ENCODE measurements at places on chromosomes 7 and 10. TPM values are rescaled to one million over a fixed set of nuclear protein-coding genes. Genes with fewer than 3 reads are reported as not detected.

- no peak overlapping the region for H3K27ac ChIP-seq
- H3K36me3 ChIP-seq: no peaks in the 10 kb centered on the region
- no peak for DNase-seq
- no peaks in the 10 kb centered on the region for H3K4me1 ChIP-seq
- no peak overlapping the region for H3K4me3 ChIP-seq
These were observed 7.5 kb upstream of the ARHGAP22 start for GRCh38 chr10:48612236-48612943.

- DNase-seq: peak; percentile 49
- H3K36me3 ChIP-seq: no peaks in the 10 kb centered on the region
- peaks cover 28% of the 10 kb centered on the region for H3K4me1 ChIP-seq
- H3K4me3 ChIP-seq: no peak overlapping the region
- H3K27me3 ChIP-seq: no peaks in the 10 kb centered on the region
- H3K27ac ChIP-seq: peak overlapping the region; percentile 83
These were observed 82.1 kb upstream of the PDGFA start for GRCh38 chr7:601595-602340.

DNA sequence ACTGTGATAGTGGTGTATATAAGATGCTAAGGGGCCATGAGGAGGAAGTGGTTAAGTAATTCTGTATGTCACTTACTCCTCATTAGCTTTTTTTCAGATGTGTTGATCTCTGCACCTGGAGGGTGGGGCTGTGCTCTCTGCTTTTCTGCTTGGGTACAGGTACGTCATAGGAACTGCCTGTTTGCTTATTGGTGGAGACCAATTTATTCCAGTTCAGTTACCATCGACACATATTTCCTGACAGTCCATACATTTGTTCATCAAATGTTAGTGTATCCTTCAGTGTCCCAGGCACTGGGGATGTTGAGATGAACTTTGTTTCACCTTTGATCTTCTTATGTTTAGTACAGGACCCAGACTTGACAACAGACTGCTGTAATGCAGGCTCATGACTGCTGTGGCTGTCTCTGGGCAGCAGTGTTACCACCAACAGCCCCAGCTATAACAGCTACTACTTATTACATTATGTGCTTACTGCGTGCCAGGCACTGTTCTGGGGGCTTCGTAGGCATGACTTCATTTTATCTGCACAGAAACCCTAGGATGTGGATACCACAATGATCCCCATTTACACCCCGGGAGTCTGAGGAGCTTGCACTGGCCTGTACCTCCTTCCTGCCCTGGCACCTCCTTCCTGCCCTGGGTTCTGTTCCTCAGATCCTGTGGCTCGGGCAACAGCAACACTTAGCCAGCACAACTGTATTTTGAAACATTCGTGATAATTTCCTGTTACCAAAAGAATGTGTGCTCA is 87.4 kb downstream of the BUB3 start:
- peak overlapping the region; percentile 38 for H3K27ac ChIP-seq
- H3K27me3 ChIP-seq: no peaks in the 10 kb centered on the region
- no peaks in the 10 kb centered on the region for H3K4me1 ChIP-seq
- H3K36me3 ChIP-seq: no peaks in the 10 kb centered on the region
- no peak overlapping the region for H3K4me3 ChIP-seq
- DNase-seq: no peak

DNA sequence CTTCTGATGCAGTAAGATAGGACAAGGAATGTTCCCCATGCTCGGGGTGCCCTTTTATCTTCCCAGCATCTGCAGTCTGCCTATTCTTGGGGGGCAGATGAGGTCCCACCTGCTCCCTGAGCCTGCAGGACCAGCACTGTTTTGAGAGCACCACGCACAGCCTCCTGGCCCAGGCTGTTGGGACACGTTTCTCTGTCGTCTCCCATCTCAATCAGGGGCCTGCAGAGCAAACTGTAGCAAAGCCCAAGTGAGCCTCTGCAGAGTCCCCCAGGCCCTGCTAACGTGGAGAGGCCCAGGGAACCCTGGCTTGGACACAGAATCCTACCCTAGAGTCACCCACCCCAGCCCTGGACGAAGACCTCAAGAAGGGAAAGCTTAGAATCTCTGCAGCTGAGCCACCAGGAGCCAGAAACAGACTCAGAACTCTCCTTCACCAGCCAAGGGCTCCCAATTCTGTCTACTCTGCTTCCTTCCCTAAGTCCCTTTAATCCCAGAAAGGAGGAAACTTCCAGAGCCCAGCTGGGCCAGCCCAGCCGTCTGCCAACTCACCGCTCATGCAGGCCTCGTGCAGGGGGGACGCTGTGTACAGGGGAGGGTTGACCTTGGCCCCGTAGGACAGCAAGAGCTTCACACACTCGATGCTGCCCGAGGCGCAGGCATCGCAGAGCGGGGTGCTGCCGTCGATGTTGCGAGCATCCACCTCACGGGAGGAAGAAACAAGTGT is 15.6 kb downstream of the ASB13 start:
- H3K4me3 ChIP-seq: no peak overlapping the region
- peaks cover 8% of the 10 kb centered on the region for H3K4me1 ChIP-seq
- H3K27ac ChIP-seq: peak overlapping the region; percentile 38
- H3K36me3 ChIP-seq: peaks cover 52% of the 10 kb centered on the region
- H3K27me3 ChIP-seq: no peaks in the 10 kb centered on the region
- no peak for DNase-seq

DNA sequence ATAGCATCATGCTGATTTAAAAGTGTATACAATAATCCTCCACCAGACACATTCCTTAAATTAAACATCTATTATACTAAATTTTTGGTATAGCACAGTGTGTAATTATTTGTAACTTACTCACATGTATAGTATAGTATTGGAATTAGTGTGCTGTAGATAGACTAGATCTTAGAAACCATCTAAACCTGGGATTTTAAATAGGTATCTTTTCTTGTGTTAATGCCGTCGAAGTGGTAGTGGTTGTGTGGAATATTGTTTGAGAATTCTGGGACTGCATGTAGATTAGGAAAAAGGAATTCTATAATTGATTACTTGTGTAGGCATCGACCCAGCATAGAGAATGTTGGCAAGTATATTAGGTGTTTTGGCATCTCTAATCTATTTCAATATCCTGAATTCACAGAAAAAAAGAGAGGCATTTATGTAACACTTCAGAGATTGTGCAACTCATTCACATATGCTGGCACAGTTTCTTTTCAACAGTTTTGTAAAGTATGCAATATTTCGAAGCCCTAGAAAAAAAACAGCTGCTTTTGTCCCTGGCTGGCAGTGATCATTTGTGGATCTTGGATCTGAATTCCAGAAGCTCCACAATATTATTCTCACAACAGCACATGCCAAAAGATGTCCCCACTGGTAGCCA is 145.5 kb upstream of the AGR3 start:
- no peaks in the 10 kb centered on the region for H3K27me3 ChIP-seq
- no peak overlapping the region for H3K4me3 ChIP-seq
- DNase-seq: no peak
- no peaks in the 10 kb centered on the region for H3K36me3 ChIP-seq
- no peak overlapping the region for H3K27ac ChIP-seq

GRCh38 chr7:111274857-111275256 is 183.9 kb downstream of the LRRN3 start:
- H3K27me3 ChIP-seq: no peaks in the 10 kb centered on the region
- no peak overlapping the region for H3K4me3 ChIP-seq

DNA sequence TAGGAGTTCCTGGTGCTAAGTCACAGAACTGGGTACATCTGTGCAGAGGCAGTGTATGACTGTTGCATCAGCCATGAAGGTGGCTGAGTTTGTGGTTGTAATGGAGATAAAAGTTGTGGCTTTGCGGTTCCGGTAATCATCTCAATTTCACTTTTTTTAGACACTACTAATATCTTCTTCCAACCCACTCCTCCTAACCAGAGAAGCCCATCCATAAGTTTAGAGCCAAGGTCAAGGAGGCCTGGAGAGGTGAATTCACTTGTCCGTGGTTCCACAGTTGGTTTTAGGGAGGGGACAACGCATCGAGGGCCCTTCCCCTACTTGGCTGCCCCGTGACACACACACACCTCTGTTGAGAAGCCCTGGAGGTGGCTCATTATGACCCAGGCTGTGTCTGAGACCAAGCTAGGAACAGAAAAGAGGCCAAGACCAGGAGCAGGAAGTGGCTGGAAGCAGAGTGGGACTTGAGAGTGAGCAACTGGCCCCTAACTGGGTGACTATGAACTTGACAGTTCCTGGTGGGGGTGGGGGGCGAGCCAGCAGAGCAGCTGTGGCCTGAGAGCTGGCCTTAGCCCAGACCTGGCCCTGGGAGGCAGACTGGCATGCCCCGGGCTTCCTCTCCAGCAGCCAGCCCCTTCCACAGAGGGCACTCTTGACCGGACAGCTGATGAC is 66.8 kb upstream of the COL13A1 start:
- H3K36me3 ChIP-seq: no peaks in the 10 kb centered on the region
- H3K4me3 ChIP-seq: no peak overlapping the region
- peaks cover 40% of the 10 kb centered on the region for H3K4me1 ChIP-seq

DNA sequence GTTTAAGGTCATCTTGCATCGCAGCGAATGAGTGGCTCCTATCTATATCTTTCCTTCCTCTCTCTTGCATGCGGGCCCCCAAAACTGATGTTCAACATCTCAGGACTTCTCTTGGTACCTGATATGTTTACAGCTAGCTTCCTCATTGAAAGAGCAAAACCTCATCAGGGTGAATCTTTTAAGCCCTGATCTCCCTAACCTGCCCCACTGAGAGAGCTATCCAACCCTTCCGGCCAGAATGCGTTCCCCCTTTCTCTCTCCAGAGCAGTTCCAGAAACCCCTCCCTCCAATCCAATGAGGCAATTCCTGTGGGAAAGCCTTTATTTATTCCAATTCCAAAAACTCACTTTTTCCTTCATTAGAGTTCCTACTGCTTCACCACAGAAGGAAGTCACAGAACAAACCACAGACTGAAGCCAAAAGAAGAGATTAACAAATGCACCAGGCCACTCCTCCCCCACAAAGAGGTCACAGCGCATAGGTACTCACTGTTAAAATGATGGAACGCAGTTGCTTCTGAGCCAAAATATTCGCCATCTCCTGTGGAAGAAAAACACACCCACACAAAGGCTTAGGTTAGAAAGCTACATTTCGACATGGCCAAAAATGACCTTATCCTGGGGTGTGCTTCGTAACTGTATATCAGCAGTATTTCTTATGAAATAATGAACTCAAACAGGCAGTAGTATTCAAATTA is 232.4 kb downstream of the ELMO1 start:
- DNase-seq: peak; percentile 57
- peaks cover 5% of the 10 kb centered on the region for H3K4me1 ChIP-seq
- peaks cover under 1% of the 10 kb centered on the region for H3K36me3 ChIP-seq

Gene PGAM2
- not detected for total RNA-seq
